Melanocyte of skin (primary cell): ENCODE measurements at places on chromosomes 2 and 18. TPM values are rescaled to one million over a fixed set of nuclear protein-coding genes. Genes with fewer than 3 reads are reported as not detected.

GNLY gene
- total RNA-seq, result not detected in 2 replicates

TBR1 gene
- total RNA-seq, result 0.31 TPM in 1 of 2 replicates, not detected in the other

ZNF396 gene
- total RNA-seq, result 1.1 and 2.1 TPM in 2 replicates

EMILIN2 gene
- 16.2 and 18.5 TPM in 2 replicates for total RNA-seq

ADI1 gene
- 53.6 and 76.3 TPM in 2 replicates for total RNA-seq

ANO7 gene
- 0.34 and 1.1 TPM in 2 replicates for total RNA-seq
